Breast epithelium (tissue), 4 donors: ENCODE measurements at places on chromosomes 2 and 18. TPM values are rescaled to one million over a fixed set of nuclear protein-coding genes. Genes with fewer than 3 reads are reported as not detected.

ZNF385B gene
- 8.8 TPM for total RNA-seq

DNA sequence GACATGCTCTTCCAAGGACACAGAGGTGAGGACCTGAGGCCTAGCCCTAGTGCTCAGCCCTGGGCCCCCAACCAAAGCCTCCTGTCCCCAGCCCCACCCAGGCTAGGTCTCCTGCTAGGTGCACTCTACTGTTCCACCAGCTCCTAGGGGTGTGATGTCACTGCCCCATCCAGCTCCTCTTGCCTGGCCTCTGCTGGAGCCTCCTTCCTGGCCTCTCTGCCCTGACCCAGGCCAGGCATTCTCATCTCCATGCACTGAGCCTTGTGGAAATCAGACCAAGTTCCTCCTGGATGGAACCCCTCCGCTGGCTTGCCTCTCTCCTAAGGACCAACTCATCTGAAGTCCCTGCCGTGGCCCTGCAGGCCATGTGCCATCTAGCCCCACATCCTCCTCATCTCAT lies 156.8 kb downstream of the INHBB start:
- no peak for DNase-seq

- DNase-seq = no peak
Observed at GRCh38 chr2:211468877-211469663, 912.7 kb downstream of the CPS1 start.

TANC1 gene
- total RNA-seq = 58.4 TPM

- no peak for DNase-seq
Observed at GRCh38 chr2:218418717-218419458, at the start of gene VIL1. Gene VIL1 (plus strand): TSS chr2:218419123. CDS start chr2:218423779, 4,656 bp downstream.

DNA sequence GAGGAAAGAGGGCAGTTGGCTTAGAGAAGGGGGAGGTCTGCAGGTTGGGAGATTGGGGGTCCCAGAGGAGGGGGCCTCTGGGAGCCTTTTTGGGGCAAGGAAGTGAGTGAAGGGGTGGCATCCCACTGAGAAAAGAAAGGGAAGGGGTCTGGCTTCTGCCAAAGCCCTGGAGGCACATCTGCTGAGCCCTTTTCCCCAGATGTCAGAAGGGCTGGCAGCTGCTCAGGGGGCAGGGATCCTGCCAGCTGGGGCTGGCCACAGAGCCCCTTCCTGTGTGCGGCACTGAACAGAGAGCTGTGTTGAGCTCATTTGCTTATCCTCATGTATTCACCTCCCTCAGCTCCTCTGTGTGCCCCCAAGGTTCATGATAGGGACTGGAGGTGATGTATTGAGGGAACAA lies 54.5 kb downstream of the APOB start:
- no peak for DNase-seq

- DNase-seq = no peak
Observed at GRCh38 chr2:3296182-3296972, 81.2 kb downstream of the EIPR1 start.

DSG1 gene
- total RNA-seq = 2.6 TPM

GRCh38 chr2:220175967-220176366 lies 548.5 kb downstream of the SLC4A3 start:
- DNase-seq = no peak

DNA sequence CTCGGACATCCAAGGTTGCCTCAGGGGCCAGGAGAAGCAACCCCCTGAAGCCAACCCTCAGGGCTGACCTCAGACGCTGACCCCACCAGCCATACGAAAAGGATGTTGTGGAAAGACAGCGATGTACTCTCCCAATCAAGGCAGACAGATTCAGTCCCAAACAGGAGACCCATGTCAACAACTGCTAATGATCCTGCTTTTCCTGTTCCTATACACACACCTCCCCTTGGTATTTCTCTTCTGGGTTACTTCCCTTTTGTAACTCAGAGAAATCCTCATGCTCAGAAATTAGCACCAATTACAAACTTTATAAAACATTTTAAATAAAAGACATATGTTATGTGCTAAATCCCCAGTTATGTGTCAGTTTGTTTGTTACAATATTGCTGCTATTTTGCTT lies 120.8 kb downstream of the PID1 start:
- no peak for DNase-seq

GRCh38 chr2:60159519-60159918 lies 393.9 kb downstream of the BCL11A start:
- no peak for DNase-seq

GRCh38 chr2:168738062-168738461 lies 64.4 kb upstream of the NOSTRIN start:
- DNase-seq = no peak

DNA sequence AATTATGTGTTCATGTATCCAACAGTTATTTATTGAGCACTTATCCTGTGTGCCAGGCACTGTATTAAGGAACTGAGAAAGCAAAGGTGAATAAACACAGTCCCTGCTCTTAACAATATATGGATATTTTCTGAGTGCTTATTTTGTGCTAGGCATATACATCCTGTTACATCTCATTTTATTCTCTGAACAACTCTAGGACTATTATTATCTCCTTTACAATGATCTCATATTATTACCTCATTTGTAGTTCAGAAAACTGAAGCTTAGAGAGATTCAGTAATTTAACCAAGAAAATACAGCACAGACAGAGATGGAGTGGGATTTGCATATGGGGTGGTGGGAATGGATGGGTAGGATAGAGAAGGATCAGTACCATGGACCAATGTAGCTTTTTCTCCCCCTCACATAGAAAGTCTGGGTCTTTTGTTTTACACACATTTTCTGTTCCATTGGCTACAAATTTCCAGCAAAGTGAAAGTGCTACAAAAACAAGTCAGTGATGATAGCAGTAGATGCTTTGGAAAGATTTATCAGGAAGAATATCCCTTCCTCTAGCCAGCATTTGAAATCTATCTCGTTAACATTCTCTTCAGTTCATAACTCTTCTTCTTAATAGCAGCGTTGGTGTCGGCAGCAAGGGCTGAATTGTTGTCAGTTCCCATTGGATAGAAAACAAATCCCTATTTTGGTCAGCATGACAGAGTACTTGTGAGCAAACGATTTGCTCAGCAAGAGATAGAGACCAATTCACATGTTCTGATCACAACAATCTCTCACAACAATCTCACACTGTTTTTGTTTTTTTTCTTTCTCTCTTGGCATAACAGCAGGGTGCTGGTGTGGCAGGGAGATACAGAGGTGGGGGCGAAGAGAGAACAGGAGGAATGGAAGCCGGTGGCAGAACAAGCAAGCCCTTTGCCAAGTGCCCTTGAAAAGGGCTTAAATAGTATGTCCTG lies 102.2 kb upstream of the KCTD1 start:
- DNase-seq = no peak

DNA sequence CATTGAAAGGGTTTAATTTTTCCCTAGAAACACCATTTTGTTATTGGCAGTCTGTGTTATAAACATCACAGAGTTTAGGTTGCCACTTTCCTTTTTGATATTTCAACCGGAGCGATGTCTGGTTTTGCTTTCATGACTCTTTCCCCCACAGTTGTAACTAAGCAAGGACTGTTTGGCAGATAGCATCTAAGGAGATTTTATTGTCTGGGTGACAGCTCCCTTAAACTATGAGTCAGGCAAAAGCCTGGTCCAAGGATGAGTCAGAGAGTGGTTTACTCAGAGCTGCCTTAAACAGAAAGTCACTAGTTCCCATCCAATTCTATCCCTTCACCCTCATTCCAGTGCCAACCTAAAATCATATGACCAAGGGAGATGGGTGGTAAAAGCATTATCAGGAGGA lies 341.6 kb upstream of the VWC2L start:
- DNase-seq = no peak

GRCh38 chr2:176500901-176501300 lies 231.7 kb downstream of the MTX2 start:
- no peak for DNase-seq

ABHD3 gene
- 12.6 TPM for total RNA-seq

DNA sequence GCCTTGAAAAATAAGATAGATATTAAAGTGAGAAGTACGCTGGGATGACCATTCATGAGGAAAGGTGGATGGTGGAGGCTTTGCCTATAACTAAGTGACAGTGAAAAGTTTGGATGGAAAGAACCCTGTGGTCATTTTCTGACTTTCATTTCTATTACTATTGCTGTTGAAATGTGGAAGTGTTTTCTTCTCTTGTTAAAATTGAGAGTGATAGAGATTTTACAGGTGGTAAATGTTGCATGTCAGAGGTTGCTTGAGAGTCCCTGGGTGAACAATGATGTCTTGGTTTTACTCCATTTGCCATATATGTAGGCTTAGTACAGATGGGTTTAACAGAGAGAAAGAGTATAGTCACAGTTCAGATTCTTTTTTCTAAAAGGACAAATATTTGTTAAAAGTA lies 18.4 kb downstream of the NCOA1 start:
- DNase-seq = no peak

DNA sequence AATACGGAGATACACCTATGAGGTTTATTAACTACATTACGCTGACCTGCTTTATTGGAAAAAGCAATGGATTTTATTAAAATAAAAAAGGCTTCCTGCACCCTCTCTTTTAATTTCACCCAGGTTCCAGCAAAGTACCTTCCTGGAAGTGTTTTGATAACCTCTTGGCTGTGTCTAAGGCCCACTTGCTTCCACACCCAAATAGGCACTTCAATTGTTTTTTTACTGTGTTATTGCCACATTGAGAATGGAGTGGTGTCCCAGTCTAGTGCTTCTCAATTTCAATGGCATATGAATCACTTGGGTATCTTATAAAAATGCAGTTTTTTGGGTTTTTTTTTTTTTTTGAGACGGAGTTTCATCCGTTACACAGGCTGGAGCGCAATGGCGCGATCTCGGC lies 47.6 kb downstream of the SF3B1 start:
- DNase-seq = no peak

DNA sequence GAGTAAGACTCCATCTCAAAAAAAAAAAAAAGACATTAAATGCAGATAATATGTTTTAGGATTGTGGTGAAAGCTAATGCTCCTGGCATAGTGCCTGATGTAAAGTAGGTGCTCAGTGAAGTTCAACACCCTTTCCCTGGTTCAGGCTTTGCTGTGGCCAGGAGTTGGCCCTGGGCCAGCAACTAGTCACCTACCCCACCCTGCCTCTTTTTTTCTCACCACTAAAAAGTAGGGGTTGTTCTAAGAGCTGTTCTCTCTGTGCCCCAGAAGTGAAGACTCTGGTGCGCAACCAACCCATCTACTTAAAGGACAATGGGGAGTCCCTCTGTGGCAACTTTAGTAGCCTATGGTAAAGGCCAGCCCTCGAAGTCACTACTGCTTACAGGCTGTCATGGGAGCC lies 75.9 kb downstream of the DNMT3A start:
- no peak for DNase-seq

- DNase-seq = no peak
Observed at GRCh38 chr18:78376046-78376445, 603.6 kb upstream of the SALL3 start.

TUBA3E gene
- total RNA-seq = not detected

TXNDC2 gene
- total RNA-seq = not detected

DNA sequence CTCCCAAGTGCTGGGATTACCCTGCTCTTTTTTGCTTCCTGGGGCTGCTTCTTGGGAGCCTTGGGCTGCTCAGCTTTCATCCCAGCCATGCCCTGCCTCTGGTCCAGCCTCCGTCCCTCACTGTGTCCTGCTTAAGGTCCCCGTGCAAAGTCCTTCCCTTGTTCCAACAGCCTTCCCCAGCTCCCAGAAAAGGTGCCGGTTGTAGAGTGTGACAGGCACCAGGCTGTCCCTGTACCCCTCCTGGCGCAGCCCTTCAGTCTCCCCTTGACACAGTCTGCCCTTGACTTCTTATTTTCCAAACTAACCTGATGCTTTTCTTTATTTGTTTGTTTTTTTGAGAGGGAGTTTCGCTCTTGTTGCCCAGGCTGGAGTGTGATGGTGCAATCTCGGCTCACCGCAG lies 20.1 kb upstream of the ALPI start:
- peak; percentile 45 for DNase-seq

GRCh38 chr2:121356058-121356640 lies 71.1 kb upstream of the TFCP2L1 start:
- no peak for DNase-seq

DNA sequence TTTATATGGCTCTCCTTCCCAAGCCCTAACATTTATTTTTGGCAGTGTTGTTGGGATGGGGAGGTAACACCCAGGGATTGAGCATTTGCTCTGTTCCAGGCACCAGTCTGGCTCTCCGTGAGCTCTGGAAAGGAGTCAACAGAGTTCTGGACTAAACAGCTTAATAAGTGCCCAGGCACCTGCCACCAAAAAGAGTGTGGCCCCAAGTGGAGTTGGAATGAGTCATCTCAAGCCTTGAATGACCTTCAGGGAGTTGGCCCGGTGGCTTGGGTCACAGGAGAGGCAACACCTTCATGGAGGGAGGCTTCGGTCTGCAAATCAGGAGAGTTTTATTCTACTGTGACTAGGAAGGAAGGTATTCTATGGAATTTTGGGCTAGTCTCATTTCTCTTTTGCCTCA lies 203.2 kb downstream of the DLGAP1 start:
- DNase-seq = no peak

GRCh38 chr2:96546321-96546720 lies 9.8 kb downstream of the ARID5A start:
- DNase-seq = no peak

GRCh38 chr2:218981881-218982585 lies 3.0 kb downstream of the FEV start:
- DNase-seq = no peak

RUFY4 gene
- 2.8 TPM for total RNA-seq

- no peak for DNase-seq
Observed at GRCh38 chr2:182716650-182716979, 558 bp downstream of the DNAJC10 start.

DNA sequence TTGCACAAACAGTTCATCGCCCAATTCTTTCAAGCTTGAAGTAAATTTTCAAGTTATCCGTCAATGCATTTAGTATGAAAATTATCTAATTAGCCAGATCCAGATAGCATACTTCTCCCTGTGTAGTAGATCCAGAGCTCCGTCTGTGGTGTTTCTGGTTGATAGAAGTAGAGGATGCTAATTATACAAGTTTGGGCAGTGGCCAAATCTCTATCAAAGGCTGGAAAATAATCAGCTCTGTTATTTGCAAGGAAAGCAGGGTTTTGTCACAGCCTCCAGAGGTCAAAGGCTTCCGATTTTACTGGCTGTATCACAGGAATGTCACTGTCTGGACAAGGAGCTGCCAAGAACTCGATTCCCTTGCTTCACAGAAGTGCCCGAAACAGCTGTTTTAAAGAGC lies 28.6 kb downstream of the LRRC30 start:
- DNase-seq = no peak

UGT1A10 gene
- not detected for total RNA-seq
